Fibroblast of upper back skin (primary cell): ENCODE measurements at places on chromosomes 16 and 17.

DNA sequence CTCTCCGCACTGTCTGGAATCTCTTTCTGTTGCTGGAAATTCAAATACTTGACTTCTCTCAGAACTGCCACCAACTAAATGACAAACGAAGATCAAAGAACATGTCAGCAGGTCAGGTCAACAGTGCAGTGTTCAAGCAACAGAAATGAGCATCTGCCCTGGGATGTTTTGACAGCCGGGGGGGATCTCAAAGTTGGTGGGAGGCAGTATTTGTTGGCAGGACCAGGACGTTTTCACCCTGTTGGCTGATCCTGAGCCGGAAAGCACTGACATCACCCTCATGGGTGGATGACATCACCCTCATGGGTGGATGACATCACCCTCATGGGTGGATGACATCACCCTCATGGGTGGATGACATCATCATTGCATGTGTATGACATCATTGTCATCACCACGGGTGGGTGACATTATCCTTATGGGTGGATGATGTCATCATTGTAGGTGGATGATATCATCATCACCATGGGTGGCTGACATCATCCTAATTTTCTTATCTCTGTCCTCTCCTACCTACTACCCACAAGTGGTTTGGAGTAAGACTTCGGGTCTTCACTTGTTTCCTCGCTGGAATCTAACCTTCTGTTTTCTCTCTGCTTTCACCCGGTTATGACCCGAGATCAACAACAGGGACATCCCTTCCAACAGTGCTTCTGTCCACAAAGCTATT lies 18.9 kb downstream of the DNAH17 start:
- no peak for DNase-seq

DNA sequence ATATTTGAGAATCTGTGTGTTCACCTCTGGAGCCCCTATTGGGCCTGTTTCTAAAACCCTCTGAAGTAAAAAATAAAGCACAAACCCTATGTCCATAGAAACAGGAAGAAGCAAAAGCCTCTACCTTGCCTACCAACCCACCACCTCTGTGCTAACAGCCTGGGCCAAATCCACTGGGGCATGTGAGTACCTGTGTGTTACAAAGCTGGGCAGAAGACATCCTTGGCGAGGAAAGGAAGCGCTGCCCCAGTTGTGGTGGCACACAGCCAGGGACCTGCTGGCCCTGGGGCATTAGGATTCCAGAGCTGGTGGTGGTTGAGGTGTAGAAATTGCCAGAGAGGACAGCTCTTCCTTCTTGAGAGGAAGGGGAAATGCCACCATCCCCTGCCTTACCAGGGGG lies 30.0 kb downstream of the MYO18A start:
- DNase-seq, result no peak

DNA sequence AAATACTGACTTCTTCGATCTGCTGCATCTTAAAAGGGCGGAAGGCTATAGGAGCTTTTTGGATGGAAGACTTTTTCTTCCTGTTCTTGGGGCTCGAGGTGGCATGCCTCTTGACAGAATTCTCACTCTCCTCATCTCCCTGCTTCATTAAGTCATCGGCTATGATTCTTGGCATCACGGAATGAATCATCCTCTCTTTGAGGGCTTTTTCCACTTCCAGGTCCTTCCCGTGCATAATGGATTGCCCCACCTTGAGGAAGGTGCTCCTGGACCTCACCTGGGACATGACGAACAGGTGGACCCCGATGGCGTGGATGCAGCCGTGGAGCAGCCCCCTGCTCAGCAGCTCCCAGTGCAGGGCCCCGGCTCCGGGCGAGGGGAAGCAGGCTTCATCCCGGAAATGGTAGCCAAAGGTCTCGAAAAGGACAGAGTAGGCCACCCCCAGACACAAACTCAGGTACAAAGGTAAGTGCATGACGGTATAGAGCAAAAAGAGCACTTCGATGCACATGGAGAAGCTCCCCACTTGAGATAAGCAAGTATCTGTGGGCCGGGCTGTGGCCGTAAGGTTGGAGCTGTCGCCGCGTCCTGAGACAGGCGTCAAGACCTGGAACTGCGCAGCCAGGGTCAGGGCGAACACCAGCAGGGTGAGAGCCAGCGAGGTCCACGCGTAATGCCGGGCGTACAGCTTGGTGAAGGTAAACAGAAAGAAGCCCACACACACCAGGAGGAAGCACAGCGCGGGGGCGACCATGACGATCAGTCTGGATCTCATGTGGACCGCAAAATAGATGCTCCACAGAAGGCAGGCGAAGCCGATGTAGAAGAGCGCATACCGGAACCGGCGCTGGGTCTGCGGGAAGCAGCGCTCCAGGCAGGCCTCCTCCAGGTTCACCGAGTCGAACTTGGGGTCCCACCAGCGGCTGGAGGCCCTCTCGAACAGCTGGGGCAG lies 1.7 kb downstream of the ADCY9 start:
- DNase-seq, result no peak

GRCh38 chr16:30539000-30539964 lies 4.6 kb upstream of the ZNF747 start:
- DNase-seq, result no peak

- no peak for DNase-seq
These were observed 79.2 kb downstream of the ZNF423 start for GRCh38 chr16:49776734-49777133.

DNA sequence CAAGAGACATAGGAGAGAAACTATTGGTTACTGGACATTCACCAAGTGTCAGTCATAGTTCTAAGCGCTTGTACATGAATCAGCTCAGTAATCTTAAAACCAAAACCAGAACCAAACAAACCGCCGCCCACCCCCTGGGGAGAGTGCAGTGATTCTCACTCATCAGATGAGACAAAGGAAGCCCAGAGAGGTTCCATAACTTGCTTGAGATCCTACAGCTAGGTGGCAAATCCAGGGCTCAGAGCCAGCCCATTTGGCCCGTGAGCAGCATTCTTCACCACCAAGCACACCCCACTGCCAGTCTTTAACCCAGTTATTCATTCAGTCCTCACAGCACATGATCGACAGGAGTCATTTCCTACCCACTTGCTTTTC lies 37.2 kb upstream of the RGS9 start:
- DNase-seq, result peak; percentile 84

GRCh38 chr17:78347453-78347852 lies 12.4 kb downstream of the SOCS3 start:
- DNase-seq, result no peak

GRCh38 chr16:49754495-49755312 lies 101.2 kb downstream of the ZNF423 start:
- peak; percentile 50 for DNase-seq

GRCh38 chr16:8818504-8819270 lies 21.0 kb downstream of the PMM2 start:
- no peak for DNase-seq

DNA sequence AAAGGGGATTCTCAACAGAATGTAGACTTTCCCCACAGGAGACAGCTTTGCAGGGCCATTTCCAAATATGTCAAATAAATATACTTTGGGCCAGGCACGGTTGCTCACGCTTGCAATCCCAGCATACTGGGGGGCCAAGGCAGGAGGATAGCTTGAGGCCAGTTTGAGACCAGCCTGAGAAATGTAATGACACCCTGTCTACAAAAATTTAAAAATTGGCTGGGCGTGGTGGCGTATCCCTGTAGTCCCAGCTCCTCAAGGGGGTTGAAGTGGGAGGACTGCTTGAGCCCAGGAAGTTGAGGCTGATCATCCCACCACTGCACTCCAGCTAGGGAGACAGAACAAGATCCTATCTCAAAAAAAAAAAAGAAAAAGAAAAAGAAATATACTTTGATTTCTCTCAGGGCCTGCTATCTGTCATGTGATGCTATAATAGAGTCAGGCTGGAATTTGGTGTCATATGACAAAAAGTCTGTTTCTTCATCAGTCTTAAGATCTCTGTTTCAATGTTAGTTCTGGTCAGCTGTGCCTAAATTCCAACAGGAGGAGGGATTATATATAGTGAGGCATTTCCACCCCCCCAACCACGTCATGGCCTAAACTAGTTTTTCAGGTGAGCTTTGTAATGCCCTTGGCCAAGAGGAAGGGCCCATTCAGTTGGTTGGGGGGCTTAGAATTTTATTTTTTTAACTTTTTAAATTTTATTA lies 4.3 kb upstream of the ZDHHC7 start:
- no peak for DNase-seq

DNA sequence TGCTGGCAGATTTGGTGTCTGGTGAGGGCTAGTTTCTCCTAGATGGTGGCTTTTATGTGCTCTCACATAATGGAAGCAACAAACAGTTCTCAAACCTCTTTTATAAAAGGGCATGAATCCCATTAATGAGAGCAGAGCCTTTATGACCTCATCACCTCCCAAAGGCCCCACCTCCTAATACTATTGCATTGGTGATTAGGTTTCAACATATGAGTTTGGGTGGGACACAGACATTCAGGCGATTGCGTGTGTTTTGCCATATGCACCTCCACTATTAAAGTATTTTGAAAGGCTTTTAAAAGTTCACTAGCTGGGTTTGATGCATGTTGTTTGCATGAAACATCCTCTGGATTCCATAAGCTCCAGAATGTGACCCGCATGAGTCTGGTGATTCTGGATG lies 24.4 kb upstream of the DNAJA2 start:
- DNase-seq, result no peak

GRCh38 chr17:62601471-62601870 lies 26.0 kb upstream of the MRC2 start:
- no peak for DNase-seq

GRCh38 chr17:29613352-29613837 lies 9.3 kb downstream of the CORO6 start:
- peak; percentile 86 for DNase-seq

- peak; percentile 78 for DNase-seq
These were observed 79.0 kb upstream of the SMURF2 start for GRCh38 chr17:64741038-64741641.

- no peak for DNase-seq
These were observed 509 bp downstream of the CNEP1R1 start for GRCh38 chr16:50025537-50025931.

DNA sequence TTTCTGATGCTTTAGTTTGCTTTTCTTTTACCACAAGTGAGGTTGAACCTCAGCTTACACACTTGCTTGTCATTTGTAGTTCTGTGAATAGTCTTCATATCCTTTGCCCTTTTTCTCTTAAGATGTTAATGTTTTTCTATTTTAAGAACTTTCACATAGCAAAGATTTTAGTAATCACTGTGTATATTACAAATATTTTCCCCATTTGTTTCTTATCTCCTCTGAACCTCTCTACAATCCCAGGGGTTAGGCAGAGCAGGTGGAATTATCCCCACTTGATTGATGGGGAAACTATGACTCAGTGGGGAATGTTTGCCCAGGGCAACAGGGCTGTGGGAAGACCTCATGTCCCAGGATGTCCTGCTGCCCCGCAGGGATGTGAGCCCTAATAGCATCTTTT lies 11.7 kb upstream of the MYH3 start:
- DNase-seq, result peak; percentile 57

DNA sequence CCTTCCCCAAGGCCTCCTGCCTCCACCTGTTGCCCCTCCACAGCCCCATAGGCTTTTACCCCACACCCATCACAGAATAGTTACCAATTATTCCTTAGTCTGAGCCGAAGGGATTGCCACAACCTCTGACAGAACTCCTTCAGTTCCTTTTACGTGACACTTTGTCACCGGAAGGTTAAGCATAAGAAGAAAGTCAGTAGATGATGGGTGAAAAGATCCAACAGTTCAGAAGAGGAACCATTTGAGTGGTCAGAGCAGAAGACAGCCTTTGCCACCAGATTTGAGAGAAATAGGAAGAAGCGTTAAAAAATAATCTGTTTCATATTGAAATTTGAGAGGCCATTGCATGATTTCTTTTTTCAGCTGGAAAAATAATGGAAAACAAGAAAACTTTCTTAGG lies 1.2 kb downstream of the SRR start:
- DNase-seq, result no peak

DNA sequence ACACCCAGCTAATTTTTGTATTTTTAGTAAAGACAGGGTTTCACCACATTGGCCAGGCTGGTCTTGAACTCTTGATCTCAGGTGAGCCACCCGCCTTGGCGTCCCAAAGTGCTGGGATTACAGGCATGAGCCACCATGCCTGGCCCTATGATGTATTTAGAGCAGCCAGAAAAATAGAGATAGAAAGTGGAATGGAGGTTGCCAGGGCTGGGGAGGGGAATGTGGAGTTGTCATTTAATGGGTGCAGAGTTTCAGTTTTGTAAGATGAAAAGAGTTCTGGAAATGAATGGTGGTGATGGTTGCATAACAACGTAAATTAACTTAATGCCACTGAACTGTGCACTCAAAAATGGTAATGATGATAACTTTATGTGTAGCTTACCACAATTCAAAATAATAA lies 31.6 kb upstream of the NPTX1 start:
- no peak for DNase-seq

DNA sequence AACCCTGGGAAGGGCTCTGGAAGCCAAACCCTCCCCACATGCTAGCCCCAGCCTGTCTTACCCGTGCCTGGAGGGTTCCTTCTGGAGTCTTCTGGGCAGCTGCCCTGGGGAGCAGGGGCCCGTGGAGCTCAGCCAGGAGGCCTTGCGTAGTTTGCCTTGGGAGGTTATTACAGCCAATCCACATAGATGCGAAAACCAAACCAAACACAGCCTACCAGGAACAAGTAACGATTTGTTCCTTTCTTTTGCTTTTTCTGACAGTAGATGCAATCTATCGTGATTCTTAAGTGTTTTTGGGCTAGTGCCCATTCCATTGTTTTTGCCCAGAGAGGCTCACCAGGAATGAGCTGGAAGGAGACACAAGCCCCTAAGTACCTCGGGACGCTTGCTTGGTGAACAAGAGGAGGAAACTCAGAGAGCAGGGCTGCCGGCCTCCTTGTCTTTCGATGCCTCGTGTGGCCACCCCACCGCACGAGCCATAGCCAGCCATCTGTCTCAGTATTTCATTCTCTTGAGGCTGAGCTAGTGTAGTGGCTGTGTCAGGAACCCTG lies 102.7 kb upstream of the NOL11 start:
- DNase-seq, result no peak

DNA sequence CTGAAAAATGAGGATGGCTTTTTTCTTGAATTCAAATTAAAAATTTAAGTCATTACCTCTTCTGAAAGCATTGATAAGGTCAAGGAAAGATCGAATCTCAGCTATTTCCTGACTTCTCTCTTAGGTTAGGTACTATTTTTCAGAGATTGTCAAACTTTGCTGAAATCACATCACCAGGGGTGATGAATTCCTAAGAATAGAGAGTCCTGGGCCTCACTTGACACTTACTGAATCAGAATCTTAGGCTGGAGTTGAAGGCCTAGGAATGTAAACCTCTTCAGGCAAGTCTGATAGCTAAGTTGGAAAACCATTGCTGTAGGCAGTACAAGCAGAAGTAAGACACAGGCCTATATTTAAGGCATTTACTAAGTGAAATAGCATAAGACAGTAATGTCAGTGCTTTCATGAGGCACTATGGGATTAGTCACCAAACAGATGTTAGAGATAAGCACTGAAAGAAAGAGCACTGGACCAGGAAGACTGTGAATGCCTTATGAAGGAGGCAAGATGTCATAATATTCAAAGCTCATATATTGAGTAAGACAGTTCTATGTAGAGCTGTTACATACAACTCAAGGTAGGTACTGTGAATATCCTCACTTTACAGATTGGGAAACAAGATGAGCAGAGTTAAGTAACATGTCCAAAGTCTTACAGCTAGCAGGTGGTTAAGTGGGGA lies 21.5 kb downstream of the DCAF7 start:
- DNase-seq, result peak; percentile 68

- DNase-seq, result peak; percentile 10
These were observed 16.0 kb downstream of the ENGASE start for GRCh38 chr17:79090443-79091225.

GRCh38 chr16:1691956-1692355 lies 13.9 kb downstream of the JPT2 start:
- DNase-seq, result peak; percentile 47

- DNase-seq, result no peak
These were observed 1.1 kb upstream of the CCL22 start for GRCh38 chr16:57357330-57358085.
